Activated T-cell treated with anti-CD3 and anti-CD28 coated beads, Interleukin-2, amount 50 U/mL, for 24 hours (primary cell): ENCODE measurements at places on chromosomes 16 and 17.

DNA sequence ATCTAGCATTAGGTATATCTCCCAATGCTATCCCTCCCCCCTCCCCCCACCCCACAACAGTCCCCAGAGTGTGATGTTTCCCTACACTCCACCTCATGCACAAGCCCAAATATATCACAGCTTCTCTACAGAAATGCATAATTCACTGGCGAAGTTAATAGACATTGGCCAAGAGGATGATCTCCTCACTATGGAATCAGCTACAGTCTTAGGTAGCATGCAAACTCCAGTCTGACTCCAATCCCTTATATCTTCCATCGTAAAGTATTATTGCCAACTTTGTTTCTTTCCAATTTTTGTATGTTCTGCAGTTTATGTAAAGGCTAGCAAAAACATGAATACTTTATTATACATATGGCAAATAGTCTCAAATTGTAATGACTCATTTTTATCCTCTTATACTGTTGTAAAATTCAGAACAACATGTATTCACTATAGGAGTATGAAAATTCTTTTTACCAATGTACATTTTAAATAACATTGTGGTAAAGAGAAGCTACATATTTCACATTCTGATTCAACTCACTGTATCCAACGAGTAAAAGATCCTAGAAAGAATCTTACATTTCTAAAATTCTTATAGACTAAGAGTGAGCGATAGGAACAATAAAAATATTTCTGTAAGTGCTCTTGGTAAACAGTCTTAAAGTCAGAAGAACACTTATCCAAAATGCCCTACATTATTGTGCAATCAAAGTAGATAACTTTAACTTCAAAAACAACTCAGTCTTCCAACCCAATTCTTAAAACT, 871 bp downstream of the ABCA8 start:
- DNase-seq = no peak

DNA sequence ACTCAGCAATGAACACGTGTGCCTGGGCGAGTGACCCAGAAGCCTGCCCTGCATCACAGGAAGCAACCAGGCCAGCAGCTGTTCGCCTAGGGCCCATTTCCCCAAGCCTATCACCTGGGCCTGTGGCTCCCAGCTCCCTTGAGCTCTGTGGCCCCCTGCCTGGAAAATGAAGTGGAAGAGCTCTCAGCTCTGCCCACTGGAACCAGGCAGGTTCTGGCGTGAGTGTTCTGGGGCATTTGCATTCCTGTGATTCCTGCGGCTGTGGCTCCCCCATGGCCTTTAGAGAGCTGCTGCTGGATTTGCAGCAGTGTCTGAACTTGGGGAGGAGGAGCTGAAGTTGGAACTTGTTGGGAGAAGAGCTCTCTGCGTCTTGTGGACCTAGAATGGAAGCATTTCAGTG, 22.8 kb downstream of the PGS1 start:
- no peak for DNase-seq

DNA sequence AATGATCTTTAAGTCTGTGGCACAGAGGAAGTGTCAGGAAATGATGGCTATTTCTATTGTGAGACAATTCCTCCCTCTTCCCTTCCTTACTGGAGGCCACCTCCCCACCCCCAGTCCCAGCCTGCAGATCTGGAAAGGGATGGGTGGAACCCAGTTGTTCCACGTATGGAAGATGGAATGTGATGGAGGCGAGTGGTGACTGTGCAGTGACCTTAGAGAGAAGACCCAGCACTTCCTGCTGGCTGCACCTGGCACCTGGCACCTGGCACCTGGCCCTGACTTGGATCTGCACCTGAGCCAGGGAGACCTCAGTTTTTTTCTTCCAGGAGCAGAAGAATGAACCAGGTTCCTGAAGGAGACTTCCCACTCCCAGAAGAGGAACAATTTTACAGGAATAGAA, 33.0 kb upstream of the TMC5 start:
- no peak for DNase-seq

DNA sequence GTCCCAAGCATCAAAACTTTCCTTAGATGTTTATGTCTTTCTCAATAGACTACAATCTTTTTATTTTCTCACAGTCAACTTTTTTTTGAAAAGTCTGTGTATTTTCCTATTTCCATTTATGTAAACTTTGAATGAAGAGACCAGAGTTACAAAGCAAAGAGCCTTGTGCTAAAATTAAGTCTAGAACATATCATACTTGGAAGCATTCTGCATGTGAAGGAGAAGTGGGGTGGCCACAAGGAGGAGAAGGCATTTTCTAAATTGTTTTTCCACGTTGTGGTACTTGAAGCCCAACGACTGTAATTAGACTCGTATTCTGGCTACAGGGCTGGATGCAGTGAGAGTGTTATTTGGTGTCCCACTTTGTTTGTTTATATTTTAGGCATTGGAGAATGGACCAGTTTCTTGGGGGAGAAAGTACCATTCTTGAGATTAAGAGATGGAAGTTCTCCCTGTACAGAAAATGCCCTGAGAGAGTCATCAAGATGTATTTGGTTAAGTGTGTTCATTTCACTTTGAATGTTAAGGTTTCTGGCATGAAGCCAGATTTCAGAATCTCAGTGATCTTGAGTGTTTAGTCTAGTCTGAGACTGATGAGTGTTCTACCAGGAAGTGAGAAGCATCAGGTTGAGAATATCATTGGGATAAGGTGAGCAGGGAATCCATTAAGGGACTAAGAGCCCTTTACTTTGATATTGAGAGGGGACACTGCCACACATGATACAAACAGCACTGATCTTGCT, 71.6 kb downstream of the MAP2K6 start:
- DNase-seq = no peak

- DNase-seq = peak; percentile 77
Observed at GRCh38 chr17:2259769-2260536, 43.6 kb downstream of the SMG6 start.

DNA sequence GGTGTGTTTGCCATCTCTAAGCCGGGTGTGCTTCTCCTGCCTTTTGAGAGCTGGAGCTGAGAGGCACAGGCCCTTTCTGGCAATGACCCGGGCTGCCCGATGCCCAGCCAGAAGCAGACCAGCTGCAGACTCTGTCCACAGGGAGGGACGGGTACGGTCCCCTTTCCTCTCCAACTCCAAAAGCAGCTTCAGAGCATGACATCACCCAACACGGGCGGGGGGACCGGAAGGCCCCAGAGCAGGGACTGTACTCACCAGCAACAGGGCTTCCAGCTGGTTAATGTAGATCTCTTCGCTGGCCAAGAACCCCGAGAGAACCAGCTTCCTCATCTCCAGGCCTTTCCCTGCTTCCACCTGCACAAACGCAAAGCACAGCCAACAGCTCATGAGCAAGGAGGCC, 79.4 kb downstream of the ABR start:
- DNase-seq = no peak

DNA sequence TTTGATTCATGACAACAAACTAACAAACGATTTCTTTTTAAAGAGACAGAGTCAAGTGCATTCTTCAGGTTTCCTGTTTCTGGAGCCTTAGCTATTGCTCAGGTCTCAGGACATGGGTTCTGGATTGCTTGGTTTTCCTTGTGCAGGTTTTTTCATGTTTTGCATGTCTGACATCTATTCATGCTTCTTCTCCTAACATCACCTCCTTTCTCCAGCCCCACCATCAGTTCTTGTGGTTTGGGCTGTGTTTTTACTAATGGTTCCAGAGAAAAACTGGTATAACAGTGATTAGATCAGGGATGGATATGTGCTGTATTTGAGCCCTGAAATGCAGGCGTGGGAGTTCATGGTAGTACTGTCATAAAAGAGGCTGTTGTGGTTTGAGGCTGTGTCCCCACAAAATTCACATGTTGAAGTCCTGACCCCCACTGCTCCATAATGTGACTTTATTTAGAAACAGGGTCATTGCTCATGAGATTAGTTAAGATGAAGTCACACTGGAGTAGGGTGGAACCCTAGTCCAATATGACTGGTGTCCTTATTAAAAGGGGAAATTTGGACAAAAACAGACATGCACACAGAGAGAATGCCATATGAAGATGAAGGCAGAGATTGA, 67.9 kb downstream of the IRX6 start:
- no peak for DNase-seq

- DNase-seq = no peak
Observed at GRCh38 chr16:66254106-66254505, 112.4 kb upstream of the CDH5 start.

DNA sequence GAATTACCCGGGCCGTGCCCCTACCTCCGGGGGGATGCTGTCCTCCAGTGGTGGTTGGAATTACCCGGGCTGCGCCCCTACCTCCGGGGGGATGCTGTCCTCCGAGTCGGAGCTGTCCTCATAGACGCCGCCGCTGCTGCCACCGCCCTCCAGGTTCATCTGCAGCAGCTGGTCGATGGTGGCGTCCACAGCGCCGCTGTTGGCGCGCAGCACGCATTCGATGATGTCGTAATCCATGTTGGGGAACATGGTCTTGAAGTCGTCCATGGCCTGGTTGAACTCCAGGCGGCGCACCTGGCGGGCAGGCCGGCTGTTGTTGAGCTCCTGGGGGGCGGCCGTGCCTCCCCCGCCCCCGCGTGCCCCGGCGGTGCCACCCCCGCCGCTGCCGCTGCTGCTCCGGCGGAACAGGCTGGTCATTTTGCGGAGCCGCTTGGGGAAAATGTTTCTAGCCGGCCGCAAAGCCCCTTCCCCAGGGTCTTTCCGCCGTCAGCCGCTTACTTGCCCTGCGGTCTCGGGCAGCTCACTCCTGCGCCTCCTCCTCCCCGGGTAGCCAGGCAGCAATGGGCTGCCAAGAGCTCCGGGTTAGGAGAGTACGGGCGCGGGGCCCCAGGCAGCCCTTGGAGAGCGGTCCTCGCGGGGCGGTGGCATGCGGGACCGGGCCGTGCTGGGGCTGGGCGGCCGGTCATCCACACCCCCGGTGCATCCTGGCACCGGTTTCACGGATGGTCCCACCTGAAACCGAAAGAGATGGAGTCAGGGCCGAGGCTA, 35.5 kb upstream of the MRPS23 start:
- DNase-seq = no peak
